Jurkat, Clone E6-1 (cell line): ENCODE measurements at places on chromosomes 1 and 21.

DNA sequence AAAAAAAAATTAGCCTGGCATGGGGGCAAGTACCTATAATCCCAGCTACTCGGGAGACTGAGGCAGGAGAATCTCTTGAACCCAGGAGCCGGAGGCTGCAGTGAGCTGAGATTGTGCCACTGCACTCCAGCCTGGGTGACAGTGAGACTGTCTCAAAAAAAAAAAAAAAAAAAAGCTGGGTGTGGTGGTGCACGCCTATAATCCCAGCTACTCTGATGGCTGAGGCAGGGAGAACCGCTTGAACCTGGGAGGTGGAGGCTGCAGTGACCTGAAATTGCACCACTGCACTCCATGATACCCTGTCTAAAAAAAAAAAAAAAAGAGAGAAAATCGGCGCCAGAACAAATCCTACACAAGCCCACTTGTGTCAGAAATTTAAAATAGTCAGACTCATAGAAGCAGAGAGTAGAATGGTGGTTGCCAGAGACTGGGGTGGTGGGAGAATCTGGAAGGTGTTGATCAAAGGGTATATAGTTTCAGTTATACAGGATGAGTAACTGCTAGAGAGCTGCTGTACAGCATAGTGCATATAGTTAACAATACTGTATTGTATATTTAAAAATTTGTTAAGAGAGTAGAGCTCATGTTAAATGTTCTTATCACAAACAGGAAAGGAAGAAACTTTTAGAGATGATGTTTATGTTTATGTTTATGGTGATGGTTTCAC, 9.6 kb downstream of the DIP2A start:
- DNase-seq: no peak

GRCh38 chr1:154628121-154628405, 20.1 kb upstream of the ADAR start:
- DNase-seq: no peak

GRCh38 chr1:198244772-198245171, 88.0 kb downstream of the NEK7 start:
- no peak for DNase-seq

- no peak for DNase-seq
Measured at GRCh38 chr1:26690157-26690556, 5.7 kb upstream of the ARID1A start.

GRCh38 chr21:36866419-36866818, 100.0 kb downstream of the HLCS start:
- DNase-seq: no peak

DNA sequence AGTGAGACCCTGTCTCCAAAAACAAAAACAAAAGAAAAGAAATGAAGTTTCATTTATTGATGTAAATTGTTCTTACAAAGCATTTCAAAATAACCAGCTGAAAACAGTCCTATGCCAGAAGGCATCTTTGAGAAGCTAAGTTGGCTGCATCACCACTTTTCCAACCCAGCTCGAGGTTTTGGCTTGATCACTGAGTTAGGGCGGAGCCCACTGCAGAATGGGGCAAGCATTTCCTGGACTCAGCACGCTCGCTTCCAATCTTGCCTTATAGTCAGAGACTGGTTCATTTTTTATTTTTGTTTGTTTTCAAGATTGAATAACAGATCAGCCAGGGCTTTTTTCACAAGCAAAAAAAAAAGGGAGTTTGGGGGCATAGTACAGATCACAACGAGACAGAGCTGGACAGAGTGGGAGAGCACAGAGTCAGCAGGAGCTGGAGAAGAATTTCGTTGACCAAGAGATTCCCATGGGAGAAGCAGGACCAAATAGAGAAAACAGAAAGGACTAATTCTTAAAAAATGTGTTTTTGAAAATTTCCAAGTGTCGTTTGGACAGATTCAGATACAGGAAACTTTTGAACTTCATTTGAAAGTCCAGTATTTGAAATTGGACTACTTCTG, 23.5 kb upstream of the COL6A1 start:
- DNase-seq: no peak
